CD4-positive, alpha-beta T cell treated with Interleukin-2 at 100 ng/mL for 4 hours (primary cell): ENCODE measurements at places on chromosomes 12 and 14.

DNA sequence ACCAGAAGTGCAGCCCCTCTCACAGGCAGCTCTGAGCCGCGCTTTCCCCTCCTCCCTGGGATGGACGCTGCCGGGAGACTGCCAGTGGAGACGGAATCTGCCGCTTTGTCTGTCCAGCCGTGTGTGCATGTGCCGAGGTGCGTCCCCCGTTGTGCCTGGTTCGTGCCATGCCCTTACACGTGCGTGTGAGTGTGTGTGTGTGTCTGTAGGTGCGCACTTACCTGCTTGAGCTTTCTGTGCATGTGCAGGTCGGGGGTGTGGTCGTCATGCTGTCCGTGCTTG lies 12.3 kb upstream of the TAMALIN start:
- DNase-seq, result no peak

DNA sequence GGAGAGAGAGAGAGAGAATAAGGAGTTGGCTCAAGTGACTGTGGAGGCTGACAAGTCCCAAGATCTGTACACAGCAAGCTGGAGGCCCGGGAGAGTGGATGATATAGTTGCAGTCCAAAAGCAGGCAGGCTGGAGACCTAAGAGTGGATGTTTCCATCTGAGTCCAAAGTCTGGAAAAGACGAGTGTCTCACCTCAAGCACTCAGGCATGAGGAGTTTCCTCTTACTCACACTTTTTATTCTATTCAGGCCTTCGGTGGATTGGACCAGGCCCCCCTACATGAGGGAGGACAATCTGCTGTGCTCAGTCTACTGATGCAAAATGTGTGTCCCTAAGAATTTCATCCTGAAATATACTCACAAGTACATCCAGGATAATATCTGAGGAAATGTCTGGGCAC lies 484.6 kb downstream of the VRK1 start:
- DNase-seq, result no peak

DNA sequence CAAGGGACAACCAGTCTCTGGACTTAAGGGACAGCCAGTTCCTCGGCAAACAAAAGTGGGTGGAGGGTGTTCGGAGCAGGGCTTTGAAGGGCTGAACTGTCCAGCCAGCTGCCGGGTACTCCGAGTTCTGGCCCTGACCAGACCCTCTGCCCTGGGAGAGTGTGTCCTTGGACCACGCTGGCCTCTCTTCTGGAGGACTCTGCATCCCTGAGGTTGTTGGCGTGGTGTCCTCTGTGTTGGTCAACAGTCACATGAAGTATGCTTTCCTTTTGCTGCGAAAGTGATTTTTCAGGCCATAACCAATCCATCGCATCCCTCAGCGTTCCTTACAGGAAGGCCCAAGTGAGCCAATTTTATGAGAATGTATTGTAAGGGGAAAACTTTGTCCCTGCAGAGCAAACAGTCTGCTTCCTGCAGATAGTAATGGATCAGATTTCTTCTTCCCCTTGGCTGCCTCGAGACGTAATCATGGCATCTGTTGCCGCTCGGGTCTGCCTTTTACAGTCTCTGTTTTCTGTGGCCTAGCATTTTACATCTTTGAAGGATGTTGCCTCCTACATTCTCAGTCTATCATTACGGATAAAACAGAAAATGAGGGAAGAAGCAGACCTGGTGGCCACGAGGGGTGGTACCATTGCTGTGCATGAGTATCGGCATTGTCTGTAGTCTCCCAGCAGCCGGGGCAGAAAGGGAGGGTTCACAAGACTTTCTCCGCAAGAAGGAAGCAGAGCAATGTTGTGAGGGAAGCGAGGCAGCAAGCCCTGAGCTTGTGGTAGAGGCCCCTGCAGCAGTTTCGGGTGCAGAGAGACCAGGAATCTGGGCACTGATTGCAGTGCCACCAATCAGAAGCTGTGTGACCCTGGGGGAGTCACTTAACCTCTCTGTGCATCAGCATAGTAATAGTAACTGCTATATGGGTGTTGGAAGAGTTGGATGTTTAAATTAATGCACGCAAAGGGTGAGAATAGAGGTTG lies 47.4 kb downstream of the SMIM41 start:
- DNase-seq, result no peak

DNA sequence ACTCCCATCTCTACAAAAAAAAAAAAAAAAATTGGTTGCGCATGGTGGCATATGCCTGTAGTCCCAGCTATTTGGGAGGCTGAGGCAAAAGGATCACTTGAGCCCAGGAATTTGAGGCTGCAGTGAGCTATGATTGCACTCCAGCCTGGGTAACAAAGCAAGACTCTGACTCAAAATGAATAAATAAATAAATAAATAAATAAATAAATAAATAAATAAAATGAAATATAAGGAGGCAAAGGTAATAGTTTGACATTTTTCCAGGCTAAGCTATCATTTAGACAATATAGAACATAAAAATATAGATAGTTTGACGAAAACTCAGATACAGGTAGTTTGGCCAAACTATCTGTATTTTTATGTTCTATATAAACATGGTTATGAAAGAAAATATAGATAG lies 40.5 kb downstream of the ZCRB1 start:
- DNase-seq, result no peak

DNA sequence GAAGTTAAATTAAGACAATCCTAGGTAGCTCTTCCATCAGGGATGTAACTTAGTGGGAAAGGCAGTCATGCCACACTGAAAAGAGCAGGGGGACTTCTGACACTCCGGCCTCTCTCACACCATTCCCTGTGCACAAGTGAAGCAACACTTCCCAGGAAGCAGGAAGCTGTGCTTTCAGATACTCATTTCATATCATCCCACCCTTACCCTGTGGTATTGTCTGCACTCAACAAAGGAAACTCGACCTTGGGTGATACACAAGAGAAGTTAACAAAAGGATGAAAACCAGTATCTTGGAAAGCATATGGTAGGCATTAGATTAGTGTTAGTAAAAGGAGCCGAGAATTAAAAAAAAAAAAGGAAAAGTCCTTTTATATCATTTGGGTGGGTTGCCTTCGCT lies 61.3 kb upstream of the MDM1 start:
- no peak for DNase-seq

DNA sequence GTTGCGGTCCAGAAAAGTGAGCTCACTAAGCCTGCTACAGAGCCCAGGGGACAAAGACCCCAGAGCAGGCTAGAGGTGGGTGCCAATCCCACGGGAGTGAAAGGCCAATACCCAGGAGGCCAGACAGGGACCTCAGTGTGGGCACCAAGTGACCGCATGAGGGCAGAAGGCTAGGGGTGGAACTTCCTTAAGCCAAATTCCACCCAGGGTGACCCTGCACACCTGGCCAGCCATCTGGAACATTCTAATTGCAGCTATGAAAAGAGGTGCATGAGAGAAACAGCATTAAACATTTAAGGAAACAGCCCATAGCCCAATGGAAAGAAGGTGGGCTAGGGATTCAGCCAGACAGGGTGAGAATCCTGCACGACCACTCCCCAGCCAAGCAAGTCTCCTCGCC lies 19.4 kb downstream of the GLTP start:
- no peak for DNase-seq

DNA sequence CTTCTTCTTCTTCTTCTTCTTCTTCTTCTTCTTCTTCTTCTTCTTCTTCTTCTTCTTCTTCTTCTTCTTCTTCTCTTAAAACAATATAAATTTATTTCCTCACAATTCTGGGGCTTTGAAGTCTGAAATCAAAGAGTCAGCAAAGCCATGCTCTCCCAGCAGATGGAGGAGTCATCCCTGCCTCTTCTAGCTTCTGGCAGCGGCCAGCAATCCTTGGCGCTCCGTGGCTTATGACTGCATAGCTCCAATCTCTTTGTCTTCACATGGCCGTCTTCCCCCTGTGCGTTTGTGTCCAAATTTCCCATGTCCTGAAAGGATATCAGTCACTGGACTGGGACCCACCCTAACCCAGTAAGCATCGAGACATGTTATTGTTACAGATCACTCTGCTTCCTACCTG lies 22.9 kb downstream of the KCNA1 start:
- no peak for DNase-seq

DNA sequence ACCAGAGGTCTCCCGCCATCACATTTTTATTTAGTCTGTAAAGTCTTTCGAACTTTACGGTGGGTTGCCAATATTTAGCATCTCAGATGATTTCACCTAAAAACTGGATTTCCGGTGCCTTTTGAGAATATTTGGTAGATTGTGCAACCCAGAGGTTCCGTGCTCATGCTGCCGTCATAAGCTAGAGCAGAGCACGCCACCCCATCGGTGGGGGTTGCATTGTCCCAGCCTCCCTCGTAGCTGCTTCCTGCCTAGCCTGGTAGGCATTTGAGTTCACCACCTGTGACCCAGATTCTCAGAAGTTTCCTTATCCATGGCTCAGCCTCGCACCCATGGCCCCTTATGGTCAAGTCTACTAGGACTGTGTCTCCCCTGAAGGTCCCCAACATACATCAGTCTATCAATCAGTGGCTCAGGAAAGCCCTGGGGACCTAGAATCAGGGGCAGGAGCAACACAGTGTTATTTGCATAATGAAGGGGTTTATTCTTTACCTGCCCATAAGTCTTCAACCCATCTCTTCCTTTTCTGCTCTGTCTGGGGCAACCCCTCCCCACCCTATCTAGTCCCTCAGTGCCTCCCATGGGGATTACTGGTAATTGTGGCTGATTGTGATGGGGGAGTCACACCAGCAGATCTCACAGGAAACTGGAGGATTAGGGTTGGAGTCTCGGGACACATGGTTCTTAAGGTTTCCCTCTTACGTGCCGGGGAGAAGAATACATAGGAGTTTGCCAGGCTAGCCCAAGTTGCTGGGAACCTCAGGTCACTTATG lies 152.3 kb downstream of the PHETA1 start:
- DNase-seq, result no peak

- no peak for DNase-seq
These were observed 182.3 kb downstream of the KIF26A start for GRCh38 chr14:104320611-104321086.
